ENCODE measurements at places on chromosomes 11 and 22.

DNA sequence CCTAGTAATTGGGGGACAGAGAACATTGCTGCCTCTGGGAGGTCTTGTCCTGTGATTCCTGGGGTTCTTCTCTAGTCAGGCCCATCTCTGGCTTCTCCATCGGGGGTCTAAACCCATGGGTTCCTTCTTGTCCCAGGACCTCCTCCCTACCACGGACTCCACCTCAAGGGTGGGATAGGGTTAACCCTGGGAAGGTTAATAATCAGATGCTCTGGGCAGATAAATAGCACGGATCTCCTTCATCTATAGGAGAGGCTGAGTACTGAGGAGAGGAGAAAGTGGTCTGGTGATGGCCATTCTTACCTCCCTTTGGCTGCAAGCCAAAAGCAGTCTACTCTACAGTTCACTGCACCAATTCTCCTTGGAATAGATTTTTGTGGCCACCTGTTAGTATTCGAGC is 10.5 kb downstream of the HEPHL1 start:
- no peak for DNase-seq

- no peak for DNase-seq
Measured at GRCh38 chr11:130427581-130428315, 661 bp downstream of the ADAMTS8 start.

DNA sequence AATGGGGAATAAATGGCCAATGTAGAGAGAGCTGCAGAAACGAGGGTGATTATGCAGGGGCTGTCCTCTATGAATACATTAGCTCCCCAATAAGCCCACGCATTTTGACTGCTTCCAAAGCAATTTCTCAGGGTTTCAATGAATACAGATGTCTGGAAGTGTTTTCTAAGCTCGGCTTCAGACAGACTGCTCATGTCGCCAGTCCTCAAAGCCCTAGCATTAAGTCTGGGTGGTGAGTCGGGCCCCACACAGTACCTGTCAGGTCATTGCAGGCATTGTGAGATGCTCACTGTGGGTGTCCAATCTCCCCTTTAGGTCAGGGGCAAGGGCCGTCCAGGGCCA is 17.9 kb upstream of the CSNK2A3 start:
- no peak for DNase-seq

DNA sequence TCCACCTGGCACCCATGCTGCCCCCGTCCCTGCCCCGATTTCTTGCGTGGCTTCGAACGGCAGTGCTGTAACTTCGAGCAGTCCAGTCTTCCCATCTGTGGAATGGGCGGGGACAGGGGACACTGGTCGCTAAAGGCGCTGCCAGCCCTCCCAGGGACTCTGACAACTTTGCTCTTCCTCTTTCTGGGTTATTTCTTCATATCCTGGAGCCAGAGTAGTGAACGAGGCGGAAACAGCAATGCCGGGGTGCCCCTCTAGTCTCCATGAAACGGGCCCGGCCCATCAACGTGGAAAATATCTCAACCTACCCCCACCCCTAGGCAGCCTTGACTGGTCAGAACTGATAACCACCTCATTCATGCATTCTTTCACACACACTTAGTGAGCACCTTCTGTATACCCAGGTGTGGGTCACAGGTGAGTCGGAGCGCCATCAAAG is 42.8 kb downstream of the TRIOBP start:
- no peak for DNase-seq

DNA sequence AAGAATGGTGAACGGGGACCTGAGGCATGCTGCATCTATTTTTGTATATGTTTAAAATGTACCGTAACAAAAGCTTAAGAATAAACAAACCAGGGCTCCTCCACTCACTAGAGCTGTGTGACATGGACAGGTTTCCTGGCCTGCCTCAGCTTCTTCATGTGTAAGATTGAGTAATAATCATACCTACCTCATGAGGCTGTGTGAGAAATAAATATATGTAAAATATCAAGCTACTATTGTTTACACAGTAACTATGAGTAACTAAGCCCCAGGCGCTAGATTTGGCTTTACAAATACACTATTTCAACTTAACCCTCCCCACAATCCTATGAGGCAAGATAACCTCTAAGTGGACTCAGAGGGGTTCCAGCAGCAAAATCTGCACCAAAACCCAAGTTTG is 66.4 kb downstream of the SMCO4 start:
- peak; percentile 70 for DNase-seq

All from foreskin keratinocyte (primary cell).